T-helper 2 cell treated with Interferon-gamma antibody and Interleukin-4, amounts not matched to agents 5 μg/mL and 100 μg/mL, for 36 hours (primary cell): ENCODE measurements at places on chromosomes 2 and 18.

GRCh38 chr18:75757951-75758350 lies 330.4 kb upstream of the SMIM21 start:
- DNase-seq: no peak

- DNase-seq: no peak
These were observed 18.1 kb upstream of the ZNF407 start for GRCh38 chr18:74579496-74580065.

- no peak for DNase-seq
These were observed 222.9 kb upstream of the FN1 start for GRCh38 chr2:215658635-215659305.

GRCh38 chr2:239349453-239350135 lies 51.2 kb downstream of the HDAC4 start:
- DNase-seq: no peak

GRCh38 chr2:157304811-157305722 lies 20.6 kb downstream of the ERMN start:
- no peak for DNase-seq
